Left forelimb (tissue), 1 donor: ENCODE measurements at places on chromosomes 5 and 9.

GRCh38 chr5:114204923-114205322 is 156.9 kb upstream of the KCNN2 start:
- no peak for DNase-seq

DNA sequence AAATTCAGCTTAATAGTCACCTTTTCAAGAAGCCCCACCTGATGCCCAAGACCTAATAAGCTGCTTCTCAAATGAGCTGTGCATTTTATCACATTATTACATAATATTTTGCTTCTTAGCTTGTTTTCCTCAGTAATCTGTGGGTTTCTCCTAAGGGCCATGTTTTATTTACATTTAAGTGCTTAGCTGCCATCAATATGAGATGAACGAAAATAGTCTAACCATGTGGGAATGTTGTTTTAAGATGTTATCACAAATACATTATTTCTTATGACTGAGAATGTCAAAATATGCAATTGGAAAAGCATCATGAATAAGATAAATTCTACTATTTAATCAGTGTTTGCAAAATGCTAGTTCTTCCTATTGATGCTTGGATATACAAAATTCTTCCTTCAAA is 10.1 kb downstream of the ARRDC3 start:
- DNase-seq = no peak

GRCh38 chr5:15452030-15452429 is 48.0 kb upstream of the FBXL7 start:
- no peak for DNase-seq

DNA sequence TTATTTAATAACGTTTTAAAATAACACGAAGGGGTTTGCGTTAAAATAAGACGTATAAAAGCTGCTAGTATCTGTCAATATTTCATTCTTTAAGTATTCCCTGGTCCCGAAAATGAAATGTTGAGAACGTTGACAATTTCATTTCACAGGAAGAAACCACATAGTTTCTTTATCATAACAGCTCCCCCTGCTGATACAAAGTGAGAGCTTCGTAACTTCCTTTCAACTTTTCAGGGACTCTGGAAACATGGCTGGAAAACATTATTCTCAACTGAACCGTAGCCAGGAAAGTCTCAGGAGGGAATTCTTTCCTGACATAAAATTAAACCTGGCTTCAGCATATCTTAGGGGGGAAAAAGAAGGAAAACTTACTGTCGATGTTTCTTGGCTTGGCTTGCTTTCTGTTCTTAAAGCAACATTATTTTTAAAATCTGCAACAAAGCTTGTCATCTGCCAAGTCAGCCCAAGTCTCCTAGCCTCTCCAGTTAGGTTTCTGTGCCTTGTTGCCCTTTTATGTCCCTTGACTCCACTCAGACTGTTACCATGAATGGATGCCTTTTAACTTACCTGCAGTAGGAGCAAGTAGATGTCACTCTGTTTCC is 122.9 kb upstream of the DAB2 start:
- DNase-seq = no peak

DNA sequence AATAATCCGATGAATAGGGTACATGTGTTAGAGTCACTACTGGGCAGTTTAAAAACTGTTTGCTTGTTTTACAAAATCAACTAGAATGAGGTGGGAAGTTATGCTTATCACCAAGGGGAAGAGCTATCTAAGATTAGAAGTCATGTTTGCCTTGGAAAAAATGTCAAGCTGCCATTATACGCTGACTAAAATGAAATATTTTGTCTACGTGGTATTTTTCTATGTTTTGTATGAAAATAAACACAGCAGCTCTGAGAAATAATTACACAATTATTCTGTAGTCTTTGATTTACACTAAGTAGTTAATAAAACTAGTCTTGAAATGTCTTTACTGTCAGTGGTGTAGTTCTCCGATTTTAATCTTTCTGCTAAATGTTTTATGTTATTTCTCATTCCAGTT is 241.9 kb upstream of the TARS1 start:
- no peak for DNase-seq

DNA sequence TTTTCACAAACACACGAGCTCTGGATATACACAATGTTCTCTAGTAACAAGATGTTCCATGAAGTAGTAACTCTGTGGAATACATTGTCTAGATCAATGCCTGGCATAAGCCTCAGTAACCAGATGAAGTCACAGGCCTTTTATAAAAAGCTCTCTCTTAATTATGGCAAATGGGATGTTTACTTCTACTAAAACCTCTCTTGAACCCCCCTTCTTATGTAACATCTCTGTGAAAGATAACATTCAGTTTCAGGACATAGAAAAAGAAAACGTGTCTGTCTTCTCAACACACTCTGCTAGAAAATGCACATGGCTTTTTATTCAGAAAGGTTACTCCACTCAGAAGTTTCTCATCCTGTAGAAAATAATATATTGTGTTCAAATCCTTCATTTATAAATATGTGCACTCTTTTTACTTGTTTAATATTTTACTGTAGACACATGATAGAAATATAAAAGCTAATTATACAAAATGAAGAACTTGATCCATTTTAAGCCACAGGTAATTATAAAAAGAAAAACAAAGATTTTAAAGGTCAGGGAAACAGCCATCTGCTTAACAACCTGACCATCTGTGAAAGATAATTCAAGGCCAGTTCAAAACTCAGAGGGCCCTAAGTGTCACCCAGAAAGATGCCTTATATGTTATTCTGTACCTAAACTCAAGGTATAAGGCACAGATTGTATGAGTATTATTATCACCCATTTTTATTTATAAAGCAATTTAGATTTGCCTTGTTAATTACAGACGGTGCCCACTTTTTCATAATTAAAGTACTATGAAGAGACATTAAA is 812.0 kb downstream of the CDH18 start:
- DNase-seq = no peak

DNA sequence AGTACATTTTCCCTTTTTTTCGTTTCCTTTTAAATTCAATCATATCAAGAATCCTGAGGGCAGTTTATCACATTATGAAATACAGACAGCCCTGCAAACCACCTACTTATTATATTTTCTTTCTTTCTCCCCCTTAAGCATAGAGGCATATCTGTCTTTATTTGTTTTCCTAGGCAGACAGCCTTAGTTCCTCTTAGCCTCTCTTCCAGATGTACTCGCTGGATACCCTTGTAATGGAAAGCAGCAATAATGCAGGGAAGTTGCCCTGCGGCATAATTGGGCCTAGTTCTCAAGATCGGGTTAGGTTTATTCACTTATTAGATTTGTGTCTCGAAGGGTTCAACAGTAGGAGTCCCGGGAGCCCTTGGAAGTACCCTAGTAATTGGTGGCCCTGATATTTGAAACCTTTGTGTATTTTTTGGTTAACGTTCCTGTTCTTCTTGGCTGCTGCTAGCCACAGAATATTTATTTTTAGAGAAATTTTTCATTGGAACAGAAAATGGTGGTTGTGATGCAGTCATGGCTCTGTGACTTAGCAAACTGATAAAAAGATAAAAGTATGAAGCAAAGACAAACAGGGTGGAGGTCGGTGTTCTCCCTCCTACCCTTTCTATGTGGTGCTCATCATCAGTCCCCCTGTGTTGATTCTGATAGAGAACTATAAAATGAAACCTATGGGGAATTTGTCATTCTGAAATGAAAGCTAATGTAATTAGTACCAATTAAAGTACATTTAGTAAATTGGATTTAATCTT is 6.4 kb downstream of the TLE4 start:
- DNase-seq = no peak

GRCh38 chr5:148965511-148966265 is 97.2 kb downstream of the SH3TC2 start:
- no peak for DNase-seq

DNA sequence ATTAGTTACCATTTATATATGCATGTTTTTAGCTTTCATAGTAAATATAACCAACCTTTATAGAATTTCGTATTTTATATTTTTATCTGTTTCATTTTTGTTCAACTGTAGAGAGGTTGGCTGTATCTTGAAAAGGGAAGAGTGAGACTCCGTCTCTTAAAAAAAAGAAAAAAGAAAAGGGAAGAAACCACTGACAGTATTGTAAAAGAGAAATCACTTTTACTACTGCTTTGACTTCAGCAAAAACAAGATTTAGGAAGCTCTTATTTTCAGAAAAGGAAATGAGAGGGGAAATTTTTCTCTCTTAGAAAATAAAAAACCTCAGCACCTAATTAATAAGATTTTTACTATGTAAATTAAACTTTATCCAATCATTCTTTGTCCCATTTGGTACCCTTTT is 14.4 kb downstream of the POLK start:
- DNase-seq = no peak

- DNase-seq = no peak
Measured at GRCh38 chr5:170267431-170268152, 30.0 kb downstream of the LCP2 start.

GRCh38 chr9:69824499-69825252 is 4.1 kb downstream of the CFAP95 start:
- DNase-seq = no peak

DNA sequence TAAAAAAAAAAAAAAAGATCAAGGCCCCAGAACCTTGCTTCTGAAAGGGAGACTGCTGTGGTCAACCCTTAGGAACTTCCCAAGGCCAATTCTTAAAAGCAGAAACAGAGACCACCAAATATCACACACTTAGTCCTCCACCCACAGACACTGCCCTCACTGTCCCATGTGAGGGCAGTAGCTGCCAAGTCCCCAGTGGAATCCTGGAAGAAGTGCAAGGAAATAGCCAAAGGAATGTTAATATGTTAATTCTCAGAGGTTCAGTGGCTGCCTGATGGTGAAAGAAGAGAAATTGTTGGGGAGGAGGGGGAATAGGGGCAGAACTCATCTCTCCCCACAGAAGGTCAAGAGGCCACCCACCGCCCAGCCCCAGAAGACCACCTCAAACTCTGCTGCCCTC is 23.1 kb downstream of the FSTL4 start:
- no peak for DNase-seq

GRCh38 chr9:37200433-37201005 is 80.1 kb downstream of the ZCCHC7 start:
- DNase-seq = no peak

DNA sequence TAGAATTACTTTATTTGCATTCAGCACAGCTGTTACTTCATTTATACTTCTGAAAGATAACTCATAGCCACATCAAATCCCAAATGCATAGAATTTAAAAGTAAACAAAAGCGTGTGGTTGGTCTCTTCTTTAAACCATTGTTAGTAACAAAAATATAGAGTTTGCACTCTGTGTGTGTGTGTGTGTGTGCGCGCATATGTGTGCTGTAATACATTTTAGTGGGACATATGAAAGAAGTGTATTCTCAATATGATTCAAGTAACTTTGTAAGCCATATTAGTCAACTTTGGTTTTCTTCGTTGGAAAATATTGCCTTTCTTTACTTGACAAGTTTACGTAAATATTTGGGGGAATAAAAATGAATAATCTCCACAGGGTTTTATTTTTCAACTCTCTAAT is 106.1 kb upstream of the PRRC1 start:
- DNase-seq = no peak

DNA sequence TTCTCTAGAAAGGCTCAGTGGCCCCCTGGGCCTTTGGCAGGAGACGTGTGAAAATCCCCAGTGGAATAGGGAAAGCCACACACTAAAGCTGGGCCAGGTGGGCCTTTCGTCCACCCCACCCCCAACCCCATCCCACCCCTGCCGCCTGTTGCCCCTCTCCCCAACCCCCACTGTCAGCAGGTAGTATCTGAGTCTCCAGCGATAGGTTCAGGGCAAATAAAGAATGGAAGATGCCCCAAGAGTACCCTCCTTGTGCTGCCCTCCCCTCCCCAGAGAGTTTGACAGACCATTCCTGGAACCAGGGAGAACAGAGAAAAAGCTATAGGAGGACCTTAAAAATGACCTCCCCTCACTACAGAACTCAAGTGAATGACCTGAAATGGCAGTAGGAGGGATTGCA is 36.7 kb upstream of the UBE2D2 start:
- no peak for DNase-seq

- no peak for DNase-seq
Measured at GRCh38 chr9:96008502-96009222, 133.2 kb downstream of the ERCC6L2 start.

DNA sequence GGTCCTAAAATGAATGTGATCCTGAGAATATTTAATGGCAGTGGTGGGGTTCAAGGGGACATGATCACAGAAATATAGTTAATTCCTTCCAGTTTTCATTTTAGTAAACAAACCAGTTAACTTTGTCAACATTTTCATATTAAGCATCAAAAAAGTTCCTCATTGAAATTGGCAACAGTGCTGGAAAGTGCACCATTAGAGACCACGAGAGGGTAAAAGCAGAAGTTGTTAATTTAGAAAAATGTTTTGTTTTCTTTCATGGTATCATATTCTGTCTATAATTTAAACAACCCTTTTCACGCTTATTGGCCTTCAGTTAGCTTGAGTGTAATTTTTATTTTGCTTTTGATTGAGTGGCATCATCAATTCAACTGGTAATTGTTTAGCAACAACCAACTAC is 11.9 kb downstream of the GIN1 start:
- no peak for DNase-seq
